Fibroblast of skin of left quadriceps (primary cell): ENCODE measurements at places on chromosomes 5 and 9.

DNA sequence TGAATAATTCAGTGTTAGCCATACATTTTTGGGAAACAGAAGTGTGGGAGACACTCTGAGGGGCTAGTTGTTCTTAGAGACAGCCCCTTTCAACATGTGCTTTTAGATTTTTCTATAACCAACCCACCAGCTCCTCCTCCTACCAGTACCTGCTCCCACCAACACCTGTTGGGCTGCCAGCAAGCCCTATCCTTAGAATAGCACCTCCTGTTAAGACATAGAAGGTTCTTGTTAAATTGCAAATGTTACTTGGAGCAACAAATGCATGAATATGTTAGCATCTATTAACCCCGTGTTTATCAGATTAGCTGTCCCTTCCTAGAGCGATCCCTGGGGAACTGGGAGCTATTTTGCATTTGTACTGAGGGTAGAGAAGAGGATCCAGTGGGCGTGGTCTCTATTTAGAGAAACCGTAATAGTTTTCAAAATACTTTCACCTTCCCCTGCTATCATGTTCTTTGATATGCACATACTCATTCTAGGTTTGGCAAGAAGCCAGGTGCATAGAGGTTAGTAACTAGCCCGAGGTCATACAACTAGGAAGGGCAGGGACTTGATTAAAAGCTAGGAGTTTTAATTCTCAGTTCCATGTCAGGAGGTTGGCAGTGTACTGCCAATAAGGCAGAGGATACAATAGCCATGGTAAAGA, 334.4 kb downstream of the KCTD16 start:
- DNase-seq: no peak

GRCh38 chr5:131064669-131065371, 100.2 kb downstream of the HINT1 start:
- no peak for DNase-seq

DNA sequence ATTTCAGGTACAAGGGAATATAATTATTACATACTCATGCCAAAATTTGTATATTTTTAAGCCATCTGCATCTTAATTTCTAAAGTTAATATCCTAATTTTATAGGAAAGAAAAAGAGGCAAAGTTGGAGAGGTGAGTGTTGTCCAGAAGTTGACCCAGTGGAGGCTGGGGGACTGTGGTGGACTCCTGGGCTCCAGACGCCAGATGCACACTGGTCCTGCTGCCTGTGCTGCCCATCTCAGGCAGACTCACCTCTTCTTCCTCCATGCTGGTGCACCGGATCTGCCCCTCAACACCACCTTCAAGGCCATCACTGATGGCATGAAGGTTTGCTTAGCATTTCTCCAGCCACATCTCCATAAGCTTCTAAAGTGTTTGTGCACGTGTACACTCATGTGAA, 220.8 kb upstream of the NFIL3 start:
- DNase-seq: no peak

- peak; percentile 14 for DNase-seq
Observed at GRCh38 chr9:105854026-105854782, 159.9 kb downstream of the TMEM38B start.

DNA sequence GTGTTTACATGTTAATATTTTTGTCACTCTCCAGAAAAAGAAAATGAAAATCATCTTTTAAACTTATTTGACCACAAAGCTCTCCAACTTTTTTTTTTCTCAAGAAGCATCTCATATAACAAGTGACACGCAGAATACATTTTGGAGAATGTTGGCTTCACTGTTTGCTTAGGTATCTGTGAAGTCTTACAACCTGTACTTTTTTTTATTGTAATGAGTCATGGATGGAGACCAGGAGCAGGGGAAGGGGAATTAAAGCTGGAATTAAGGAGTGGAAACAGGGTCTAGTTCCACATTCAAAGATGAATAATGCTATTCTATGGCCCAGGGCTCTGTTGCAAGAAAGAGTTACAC, 211.9 kb downstream of the MAN2A1 start:
- DNase-seq: no peak

GRCh38 chr5:17217493-17218352, at the start of gene BASP1:
BASP1 (plus strand) TSS chr5:17217631; CDS start chr5:17275217, 57,586 bp downstream.
- DNase-seq: peak; percentile 67

DNA sequence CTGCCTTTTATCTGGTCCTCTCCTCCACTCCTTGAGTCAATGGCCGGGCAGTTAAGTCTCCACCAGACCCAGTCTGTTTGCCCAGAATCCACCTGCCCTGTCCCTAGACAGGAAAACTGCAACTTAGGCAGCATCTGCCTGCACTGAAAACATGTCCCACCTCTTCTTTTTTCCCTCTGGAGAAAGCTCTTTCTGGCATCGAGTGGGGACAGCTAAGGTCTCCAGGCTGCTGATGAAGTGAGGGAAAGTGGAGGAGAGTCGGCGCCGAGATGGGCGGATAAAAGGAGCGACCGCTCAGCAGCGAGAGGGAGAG, 243 bp upstream of the SHISAL2B start:
- no peak for DNase-seq
